ENCODE measurements at places on chromosomes 5 and 9. TPM values are rescaled to one million over a fixed set of nuclear protein-coding genes. Genes with fewer than 3 reads are reported as not detected.

ORM2 gene
- total RNA-seq = not detected

C9orf153 gene
- total RNA-seq = 0.25 TPM

SERF1A gene
- total RNA-seq = 5.0 TPM

SPATA31A6 gene
- not detected for total RNA-seq

CDX1 gene
- total RNA-seq = not detected

PCDHGA10 gene
- total RNA-seq = 0.34 TPM

SLC45A2 gene
- 0.14 TPM for total RNA-seq

CORO2A gene
- total RNA-seq = 3.2 TPM

OGN gene
- not detected for total RNA-seq

LIFR gene
- not detected for total RNA-seq

SHROOM1 gene
- total RNA-seq = 3.0 TPM

RNF44 gene
- total RNA-seq = 107 TPM

CTXN3 gene
- not detected for total RNA-seq

SH2D3C gene
- total RNA-seq = 58.4 TPM

GMCL2 gene
- total RNA-seq = not detected

PCDHGC3 gene
- total RNA-seq = 0.07 TPM

PRSS3 gene
- total RNA-seq = 0.77 TPM

SPATA9 gene
- not detected for total RNA-seq

FBP2 gene
- not detected for total RNA-seq

KCTD16 gene
- total RNA-seq = not detected

FOXD4L6 gene
- total RNA-seq = not detected

TICAM2 gene
- total RNA-seq = 1.00 TPM

TRIM36 gene
- 0.16 TPM for total RNA-seq

TXNDC8 gene
- not detected for total RNA-seq

RLN1 gene
- 0.73 TPM for total RNA-seq

OLFM1 gene
- not detected for total RNA-seq

STKLD1 gene
- total RNA-seq = 0.59 TPM

CCIN gene
- 0.34 TPM for total RNA-seq

TMEM215 gene
- total RNA-seq = not detected

GNE gene
- total RNA-seq = 18.4 TPM

RLN2 gene
- 1.8 TPM for total RNA-seq

LCN12 gene
- total RNA-seq = 2.3 TPM

GRXCR2 gene
- not detected for total RNA-seq

HCN1 gene
- total RNA-seq = not detected

PCDHAC1 gene
- not detected for total RNA-seq

LEAP2 gene
- total RNA-seq = 4.0 TPM

All from T-helper 2 cell treated with Interferon-gamma antibody and Interleukin-4, amounts not matched to agents 100 ng/mL and 5 ng/mL, for 36 hours (primary cell).